Stimulated activated CD4-positive, alpha-beta T cell treated with anti-CD3 and anti-CD28 coated beads, Interleukin-2, amount 100 ng/mL, for 48 hours (primary cell): ENCODE measurements at places on chromosomes 1 and 21.

- no peak for DNase-seq
Observed at GRCh38 chr1:111967067-111967690, 22.3 kb downstream of the KCND3 start.

DNA sequence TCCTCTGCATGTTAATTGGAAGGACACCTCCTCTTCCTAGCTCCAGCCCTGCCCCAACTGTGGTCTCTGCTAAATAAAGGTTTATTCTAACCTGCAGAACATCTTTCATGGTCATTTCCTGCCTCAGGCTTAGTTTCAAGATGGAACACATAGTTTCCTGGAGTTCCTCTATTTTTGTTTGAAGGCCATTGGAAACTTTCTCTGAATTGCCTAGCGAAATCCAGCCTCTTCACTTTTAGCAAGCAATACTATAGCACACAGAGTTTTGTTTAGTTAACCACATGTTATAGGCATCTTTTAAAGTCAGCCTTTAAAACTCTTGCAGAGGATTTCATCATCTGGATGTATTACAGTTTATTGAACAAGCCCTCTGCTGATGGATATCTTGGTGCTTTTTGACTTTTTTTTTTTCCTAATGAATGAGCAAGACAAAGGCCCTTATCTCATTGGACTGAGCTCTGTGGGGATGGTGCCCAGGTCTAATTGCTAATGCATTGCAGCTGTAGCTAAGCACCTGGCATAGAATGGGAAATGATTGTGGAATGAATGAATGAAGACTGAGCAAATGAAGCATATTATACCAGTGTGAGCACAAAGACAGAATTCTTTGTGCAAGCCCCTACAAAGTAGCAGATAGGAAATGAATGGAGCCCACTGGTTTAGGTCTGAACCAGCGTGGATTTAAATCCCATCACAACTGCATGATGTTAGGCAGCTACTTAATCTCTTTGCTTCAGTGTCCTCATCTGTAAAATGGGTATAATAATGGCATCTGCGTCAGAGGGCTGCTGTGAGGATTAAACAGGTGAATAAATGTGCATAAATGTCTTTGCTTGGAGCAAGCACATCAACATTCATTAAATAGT lies 641 bp upstream of the CFAP107 start:
- DNase-seq, result no peak

- DNase-seq, result no peak
Observed at GRCh38 chr1:181479137-181479745, 4.1 kb upstream of the CACNA1E start.

GRCh38 chr1:42970143-42970542 lies 11.5 kb upstream of the SLC2A1 start:
- no peak for DNase-seq

- no peak for DNase-seq
Observed at GRCh38 chr1:109803901-109804331, 40.2 kb upstream of the EPS8L3 start.

- DNase-seq, result no peak
Observed at GRCh38 chr1:110602466-110602865, 3.7 kb downstream of the KCNA2 start.

DNA sequence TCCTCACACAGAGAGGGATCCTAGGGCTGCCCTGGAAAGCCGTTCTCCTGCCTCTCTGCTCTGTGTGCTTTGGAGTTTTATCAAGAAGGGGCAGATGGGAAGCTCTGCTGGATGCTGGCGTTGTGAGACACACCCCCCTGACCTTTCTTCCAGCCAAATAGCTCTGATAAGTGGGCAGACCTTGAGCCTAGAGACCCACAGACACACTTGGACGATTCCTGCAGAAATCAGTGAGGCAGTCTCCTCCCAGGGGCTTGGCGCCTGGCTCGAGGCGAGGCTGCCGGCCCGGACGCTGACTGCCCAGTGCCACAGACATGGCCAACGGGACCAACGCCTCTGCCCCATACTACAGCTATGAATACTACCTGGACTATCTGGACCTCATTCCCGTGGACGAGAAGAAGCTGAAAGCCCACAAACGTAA lies at the start of gene MRAP:
Gene MRAP (plus strand): TSS at position 198 of the 424 bp plus-strand sequence. CDS start 117 bp downstream, at position 315.
- DNase-seq, result no peak

GRCh38 chr1:87592156-87592555 lies 263.5 kb downstream of the LMO4 start:
- DNase-seq, result no peak

DNA sequence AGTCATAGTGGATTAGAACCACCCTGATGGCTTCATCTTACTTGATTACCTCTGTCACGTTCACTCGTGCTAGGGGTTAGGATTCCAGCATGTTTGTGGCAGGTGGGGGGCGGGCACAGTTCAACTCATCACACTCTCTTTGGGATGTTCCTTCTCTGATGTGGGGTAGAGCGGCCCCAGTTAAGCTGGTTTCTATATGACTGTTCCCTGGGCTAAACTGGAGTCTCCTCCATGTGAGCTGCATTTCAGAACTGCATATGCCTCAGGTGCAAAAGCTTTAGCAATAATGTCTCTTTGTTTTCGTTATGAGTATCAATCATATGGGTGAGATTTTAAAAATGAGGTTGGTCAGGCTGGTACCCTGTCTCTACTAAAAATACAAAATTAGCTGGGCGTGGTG lies 393.2 kb downstream of the RPS6KC1 start:
- no peak for DNase-seq

DNA sequence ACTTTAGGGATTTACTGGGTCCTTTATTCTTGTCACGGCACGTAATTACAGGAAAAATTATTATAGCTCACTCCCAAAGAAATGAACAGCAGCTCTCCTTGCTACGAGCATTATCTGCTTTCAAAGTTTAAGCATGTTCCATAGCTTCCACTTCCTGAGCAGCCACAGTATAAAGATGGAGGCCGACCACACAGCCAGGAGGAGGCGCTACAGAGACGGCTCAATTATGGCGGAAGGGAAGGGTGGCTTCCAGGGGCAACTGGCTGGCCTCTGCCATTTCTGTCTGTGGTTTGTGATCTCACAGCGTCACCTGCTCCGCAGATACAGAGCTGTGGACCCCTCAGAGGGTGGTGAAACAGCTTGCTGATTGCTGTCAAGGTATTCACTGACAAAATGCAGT lies 212.3 kb upstream of the GREM2 start:
- no peak for DNase-seq

GRCh38 chr1:33472269-33472980 lies at the start of gene ZSCAN20:
Gene ZSCAN20, plus strand, starts transcription at chr1:33472645. Its CDS starts 6,644 bp downstream, at chr1:33479289.
- DNase-seq, result peak; percentile 82

DNA sequence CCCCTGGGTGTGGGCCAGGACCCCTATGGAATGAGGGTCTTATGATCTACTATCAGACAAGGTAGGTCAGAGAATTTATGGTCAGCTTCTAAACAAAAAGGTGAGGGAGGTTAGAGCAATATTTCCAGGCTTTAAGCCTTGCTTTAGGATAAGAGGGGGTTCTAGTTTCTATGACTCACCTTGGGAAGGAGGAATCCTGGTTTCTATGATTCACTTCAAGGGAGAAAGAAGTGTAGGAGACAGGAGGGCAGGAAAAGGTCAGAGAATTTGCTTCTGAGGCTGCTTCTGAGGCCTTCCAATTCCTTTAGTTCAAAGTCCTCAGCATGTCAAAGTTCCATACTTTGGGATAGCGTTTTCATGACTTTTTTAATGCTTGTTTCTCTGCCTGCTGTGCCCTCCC lies 35.2 kb downstream of the RGL1 start:
- no peak for DNase-seq

DNA sequence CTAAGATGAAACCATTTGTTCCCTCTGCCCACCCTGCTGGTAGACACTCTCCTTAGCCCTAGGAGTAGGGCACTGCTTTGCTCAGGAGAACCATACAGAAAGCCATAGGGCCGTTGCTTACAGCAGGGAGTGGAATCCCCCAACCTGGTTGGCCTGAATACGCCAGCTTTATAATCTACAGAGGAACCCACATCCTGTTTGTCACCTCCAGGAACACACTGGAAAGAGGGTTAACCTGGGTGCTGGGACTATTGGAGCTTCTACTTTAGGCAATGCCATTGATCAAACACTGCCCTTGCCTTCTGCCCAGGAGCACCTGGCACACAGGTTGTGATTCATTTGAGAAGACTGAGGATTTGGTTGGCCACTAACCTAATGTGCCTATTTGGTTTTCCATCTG lies 124.8 kb downstream of the TNR start:
- no peak for DNase-seq

- DNase-seq, result no peak
Observed at GRCh38 chr1:92951141-92951582, 10.1 kb downstream of the DIPK1A start.

DNA sequence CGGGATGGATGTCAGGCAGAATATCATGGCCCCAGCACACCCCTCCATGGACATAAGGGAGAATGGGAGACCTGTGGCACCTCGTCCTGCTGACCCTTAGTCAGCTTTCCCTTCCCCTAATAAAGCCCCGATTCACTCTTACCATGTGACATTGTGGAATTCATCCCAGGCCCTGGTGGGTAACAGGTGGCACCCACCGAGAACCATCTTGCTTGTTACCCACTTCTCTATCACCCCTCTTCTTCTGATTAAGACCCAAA lies 32.9 kb downstream of the CSMD2 start:
- DNase-seq, result no peak

DNA sequence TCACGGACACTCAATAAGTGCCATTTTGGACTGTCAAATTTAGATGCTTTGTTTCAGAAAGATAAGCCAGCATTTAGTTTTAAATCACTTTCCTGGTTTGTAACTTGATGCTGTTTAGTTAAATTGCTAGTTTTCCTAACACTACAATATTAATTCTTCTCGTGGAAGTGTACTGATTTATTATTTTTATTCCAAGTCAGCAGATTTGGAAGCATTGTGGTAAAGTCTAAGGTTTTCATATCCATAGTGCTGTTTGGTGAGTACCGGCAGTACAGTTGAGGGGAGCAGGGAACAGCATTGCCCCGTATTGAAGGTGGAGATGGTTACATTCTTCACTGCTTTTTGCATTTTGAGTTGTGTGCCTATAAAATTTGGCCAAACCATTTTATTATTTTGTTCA lies 36.3 kb downstream of the S100B start:
- DNase-seq, result no peak

DNA sequence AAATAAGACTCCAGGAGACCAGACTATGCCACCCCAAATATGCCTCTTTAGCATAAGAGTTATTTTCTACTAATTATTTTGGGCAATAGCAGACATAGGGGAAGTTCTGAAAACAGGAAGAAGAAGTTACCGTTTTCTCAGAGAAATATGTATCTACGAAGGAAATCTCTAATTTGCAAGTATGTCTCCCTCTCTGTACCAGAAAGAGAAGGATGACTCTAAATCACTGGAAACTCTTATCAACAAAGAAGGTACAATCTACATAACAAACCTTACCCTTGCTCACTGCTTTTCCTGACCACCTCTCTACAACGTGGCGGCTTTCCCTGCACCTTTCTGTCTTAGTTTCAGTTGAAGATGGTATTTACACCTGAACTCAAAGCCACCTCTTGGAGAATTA lies 49.0 kb downstream of the OMA1 start:
- DNase-seq, result no peak

- DNase-seq, result no peak
Observed at GRCh38 chr1:211929683-211930082, 99.1 kb upstream of the LPGAT1 start.

- no peak for DNase-seq
Observed at GRCh38 chr1:91791103-91791502, 94.8 kb downstream of the TGFBR3 start.

DNA sequence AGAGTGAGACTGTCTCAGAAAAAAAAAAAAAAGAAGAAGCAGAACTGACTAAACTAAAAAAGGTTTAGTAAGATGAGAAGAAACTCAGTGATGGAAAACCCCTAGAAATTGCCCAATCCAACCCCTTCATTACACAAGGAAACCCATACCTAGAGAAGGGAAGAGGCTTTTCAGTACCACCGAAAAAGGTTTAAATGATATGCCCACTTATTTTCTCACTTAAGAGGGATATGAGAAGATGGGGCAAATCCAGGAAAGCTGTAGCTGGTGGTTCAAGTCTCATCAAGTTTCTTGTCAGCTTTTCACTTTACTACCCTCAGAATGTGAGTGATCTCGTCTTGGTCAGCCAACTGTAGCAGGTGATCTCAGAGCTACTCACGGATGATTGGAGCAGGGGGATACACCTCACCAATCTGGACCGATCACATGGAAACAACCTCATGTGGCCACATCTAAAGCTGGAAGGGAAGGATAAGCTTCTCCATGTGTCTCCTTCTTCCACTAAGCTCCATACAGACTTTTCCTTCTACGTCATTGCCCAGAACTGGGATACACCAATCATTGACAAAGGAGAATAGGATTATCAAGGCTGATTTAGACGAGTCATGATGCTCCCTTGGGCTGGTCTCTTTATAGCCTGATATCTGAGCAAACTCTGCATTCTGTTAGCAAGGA lies 126.7 kb upstream of the POU3F1 start:
- DNase-seq, result no peak

- DNase-seq, result no peak
Observed at GRCh38 chr1:62448221-62448933, 11.5 kb downstream of the USP1 start.

GRCh38 chr1:201125019-201125418 lies 2.0 kb downstream of the ASCL5 start:
- no peak for DNase-seq
